T follicular helper cell (primary cell): ENCODE measurements at places on chromosomes 13 and 19.
A peak's percentile ranks its signal among the peaks of the same experiment; 100 is the strongest.

DNA sequence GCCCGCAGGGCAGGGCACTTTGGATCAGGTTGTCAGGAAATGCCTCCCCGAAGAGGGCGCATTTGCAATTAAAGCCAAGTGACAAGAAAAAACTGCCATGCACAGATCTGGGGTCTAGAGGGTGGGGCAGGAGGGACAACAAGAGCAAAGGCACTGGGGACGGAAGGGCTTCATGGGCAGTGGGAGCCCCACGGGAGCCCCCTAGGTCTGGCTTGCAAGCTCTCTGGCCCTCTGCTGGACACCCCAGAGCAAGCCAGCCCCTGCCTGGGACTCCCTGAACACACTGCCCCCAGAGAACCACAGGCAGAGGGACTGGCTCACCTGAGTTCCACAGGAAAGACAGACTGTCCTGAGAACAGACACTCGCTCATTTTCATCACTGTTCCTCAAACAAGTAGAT is 30.2 kb upstream of the C19orf12 start:
- no peak for DNase-seq

DNA sequence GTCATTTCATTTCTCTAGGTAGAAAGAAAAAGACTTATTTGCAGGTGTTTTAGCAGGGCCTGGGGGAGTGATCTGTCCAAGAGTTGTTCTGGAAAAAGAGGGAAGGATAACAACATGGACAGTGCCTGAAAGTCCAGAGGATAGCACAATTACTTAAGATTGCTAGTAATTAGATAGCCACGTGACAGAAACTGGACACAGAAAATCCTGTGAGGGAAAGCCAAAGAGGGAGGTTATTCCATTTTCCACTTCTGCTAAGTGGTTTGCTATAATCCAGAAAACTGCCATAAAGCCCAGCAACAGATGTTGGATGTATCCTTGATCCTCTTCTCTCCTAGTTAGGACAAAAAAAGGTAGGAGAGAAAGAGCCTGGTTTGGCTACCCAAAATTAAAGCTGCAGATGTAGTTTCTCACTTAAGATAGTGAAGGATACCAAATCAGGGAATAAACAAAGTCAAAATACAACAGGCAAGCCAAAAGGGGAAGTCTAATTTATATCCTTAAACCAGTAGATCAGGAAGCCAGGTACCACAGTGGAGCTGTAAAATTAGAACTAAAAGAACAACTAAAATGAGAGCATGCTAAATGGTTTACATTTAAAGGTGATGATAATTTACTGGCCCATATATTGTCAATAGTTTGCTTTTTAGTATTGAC is 140.2 kb downstream of the VWA8 start:
- DNase-seq, result no peak

- no peak for DNase-seq
Observed at GRCh38 chr19:8473648-8474476, 28.6 kb downstream of the PRAM1 start.

GRCh38 chr13:90352763-90353162 is 994.7 kb upstream of the MIR17HG start:
- DNase-seq, result no peak

- DNase-seq, result no peak
Observed at GRCh38 chr19:12695514-12695913, 917 bp downstream of the FBXW9 start.

GRCh38 chr13:114017028-114017630 is 43.3 kb upstream of the C13orf46 start:
- DNase-seq, result no peak

DNA sequence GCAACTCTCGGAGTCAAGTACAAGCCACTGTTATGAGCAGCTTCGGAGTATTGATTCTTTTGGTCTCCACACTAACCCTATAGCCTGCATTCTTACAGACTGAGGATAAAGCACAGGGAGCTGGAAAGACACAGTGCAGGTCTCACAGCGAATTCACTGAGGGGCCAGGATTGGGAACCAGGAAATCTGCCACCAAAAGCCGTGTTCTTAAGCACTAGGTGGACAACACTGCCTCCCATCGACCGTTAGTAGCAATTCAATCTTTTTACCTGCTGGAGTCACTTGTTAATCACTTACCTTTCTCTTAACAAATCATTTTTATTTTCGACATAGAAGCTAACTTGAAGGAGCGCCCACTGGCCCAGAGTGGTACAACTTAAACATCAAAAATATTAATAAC is 6.3 kb downstream of the PMIS2 start:
- DNase-seq, result no peak

GRCh38 chr19:805600-806550 is 8.6 kb downstream of the PTBP1 start:
- no peak for DNase-seq

DNA sequence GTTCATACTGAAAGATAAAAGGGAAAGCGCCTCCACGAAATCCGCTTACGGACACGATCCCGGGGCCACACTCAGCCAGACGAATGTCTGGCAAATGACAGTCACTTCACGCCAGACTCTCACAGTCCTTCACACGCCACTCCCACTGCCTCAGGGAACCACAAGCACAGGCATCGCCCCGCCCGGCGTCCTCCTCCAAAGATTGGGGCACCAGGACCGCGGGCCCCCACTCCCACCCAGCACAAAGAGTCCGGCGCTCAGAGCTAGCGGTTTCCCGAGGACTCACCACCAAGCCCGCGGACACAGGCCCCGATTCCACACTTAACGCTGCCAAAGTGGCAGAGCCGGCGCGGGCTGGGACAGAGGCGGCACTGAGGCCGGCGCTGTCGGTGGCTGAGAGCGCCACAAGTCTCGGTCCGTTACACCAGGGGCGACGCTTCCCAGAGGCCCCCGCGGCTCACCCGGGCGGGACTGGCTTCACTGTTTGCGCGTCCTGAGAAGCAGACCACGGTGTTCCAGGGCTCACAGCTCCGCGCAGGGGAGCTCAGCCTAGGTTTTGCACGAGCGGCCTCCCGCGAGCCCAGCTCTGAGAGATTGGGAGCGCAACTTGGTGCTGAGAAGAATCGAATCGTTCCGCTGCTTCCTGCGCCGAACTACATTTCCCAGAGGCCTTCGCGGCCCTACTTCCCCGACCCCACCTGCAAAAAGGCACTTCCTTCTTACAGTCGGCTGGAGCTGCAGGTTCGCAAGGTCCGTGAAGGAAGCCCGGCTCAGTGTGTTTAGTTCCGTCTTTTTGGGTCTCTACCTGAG is at the start of gene ZNF569:
TSS of gene ZNF569 (minus strand) at position 647 of the 810 bp plus-strand sequence. CDS start 22,523 bp downstream, outside the sequence.
- DNase-seq, result peak; percentile 87

DNA sequence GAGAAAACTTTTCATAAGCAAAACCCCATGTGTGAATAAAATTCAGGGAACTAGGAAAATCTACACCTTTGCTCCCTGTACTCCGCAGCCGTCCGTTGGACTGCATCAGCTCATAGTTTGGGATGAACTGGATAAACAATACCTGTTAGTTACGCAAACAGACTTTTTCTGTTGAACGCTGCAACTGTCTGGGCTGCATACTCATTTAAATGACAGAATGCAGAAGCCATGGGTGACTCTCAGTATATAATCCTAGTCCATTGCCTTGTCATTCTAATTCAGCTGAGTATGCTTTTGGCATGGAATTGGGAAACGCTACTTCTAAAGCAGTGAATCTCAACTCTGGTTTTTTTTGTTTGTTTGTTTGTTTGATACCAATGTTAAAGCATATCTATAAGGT is 151.6 kb downstream of the SLITRK1 start:
- no peak for DNase-seq

DNA sequence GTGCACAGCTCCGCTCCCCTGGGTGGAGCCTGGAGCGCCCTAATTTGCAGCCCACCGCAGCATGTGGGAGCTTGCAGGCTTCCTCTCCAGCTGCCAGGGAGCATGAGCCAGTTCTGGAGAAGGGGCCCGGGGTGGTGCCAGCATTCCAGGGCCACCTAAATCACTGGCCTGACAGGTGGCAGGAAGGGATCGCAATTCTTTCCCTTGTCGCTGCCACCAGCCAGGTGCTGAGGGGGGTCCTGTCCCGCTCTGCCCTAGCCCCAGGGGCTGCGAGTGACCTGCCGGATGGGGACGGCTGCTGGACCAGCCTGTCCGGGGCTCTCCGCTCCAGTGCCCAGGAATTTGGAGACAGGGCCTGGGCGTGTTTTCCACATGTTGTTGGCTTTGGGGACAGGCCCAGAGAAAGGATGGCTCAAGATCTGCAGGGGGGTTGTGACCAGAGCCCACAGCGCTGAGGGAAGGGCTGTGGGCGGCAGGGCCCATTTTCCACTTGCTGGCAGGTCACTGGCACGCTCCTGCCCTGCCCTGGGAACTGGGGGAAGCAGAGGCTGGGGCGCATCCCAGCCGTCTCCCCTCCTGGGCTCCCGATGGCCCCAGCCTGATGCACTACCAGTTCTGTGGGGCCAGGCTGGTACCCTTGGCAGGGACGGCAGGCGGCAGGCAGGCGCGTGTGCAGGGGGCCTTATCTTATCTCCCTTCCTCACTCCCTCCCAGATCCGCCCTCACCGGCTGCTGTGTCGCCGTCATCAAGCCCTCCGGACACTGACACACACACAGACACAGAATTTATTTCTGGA is 9.5 kb downstream of the NDUFA11 start:
- DNase-seq, result no peak

DNA sequence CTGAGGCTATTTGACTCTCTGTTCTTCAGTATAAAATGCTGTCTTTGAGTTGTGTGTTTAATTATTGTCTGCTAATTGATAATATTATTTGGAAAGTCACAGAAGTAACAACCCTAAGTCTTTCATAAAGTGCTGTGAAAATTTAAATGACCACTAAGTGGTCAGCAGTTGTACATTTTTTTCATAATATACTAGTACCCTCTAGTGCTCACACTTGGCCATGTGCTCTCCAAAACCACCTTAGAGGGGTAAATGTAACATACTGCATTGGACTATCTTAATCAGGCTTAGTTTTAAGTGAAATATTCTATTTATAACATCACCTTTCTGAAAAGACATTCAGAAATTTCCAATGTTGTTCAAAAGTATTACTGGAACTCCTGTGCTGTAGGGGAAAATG is 745.3 kb downstream of the GPC5 start:
- DNase-seq, result no peak

DNA sequence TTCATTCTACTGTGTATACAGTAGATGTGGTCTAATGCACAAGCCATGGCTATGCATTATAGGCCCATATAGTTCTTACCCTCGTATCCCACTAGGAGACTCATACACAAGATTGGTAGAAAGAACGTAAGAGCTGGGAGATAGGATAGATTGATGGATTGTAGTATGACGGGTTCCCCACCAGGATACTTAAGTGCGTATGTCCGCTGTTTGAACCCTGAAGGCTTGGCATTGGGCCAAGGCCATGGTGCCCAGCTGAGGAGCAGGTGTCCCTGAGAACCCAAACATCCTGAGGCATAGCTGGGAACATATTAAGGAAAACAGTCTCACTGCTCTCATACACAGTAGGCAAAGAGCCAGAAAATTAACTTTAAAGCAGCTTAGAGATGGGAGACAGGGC is 617.5 kb upstream of the KLF12 start:
- no peak for DNase-seq

DNA sequence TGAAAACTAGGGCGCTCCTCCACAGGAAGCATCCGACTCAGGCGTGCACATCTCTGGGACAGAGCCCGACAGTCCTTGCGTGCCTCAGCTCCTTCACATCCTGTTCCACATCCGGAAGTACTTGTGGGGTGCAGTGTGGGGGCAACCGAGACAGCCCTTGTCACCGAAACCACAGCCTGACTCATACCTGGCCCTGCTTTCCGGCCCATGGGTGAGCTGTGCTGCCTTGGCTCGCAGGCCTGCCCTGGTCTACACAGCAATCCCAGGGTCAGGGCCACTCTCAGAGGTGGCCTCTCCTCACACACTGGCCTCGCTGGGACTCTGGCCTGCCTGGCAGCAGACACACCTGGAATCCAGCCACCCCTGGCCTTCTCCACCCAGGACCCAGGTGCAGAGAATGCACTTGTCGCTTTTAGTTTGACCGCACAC is 100.4 kb downstream of the STK24 start:
- peak; percentile 77 for DNase-seq

DNA sequence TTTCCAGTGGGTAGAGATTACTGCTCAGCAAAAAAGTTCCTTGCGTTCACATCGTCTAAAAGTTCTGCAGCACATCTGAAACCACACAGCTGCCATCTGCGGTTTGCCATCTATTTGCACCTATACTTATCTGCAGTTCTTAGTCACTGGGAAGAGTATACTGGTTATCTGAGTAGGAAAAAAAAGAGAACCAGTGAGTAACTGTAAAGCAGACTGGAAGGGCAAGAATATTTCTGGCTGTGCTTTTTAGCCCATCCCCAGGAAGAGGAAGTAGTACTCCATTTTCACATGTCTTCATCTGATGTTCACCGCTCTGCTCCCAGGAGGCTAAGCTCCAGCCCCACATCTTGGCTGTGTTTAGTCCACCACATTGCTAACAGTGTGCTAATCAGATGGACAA is 35.6 kb downstream of the EFNB2 start:
- DNase-seq, result no peak

- no peak for DNase-seq
Observed at GRCh38 chr13:76733671-76734070, 152.5 kb downstream of the KCTD12 start.

DNA sequence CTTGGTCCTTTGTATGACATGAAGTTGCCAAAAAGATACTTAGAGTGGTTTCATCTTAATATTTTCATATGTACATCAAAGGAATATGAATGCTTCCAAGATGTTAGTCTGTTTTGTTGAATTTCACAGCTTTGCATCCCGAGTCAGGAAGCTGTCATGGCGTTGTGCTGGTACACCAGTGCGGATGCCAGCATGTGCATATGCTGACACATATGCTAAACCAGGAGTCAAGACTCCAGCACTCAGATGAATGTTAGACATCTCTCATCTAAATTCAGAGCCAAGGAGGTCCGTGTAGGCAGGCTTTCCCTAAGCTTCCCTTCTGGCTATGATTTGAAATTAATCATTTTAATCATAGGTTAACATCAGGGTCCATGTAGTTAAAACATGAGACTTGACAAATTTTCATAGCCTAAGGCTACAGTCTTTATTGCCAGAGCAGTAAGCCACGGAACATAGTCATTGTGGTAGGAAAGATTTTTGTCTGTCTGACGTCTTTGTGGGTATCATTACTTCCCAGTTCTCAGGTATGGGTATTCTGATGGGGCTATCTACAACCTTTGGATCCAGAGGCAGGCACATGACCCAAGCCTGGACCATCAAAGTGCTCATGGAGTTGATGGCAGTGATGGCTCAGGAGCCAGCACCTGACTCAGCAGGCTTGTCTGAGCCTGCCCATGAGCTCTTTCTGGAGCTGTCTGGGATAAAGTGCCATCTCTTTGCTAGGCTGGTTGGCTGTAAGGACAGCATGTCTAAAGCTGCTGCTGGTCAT is 246.1 kb downstream of the KCNRG start:
- DNase-seq, result no peak

DNA sequence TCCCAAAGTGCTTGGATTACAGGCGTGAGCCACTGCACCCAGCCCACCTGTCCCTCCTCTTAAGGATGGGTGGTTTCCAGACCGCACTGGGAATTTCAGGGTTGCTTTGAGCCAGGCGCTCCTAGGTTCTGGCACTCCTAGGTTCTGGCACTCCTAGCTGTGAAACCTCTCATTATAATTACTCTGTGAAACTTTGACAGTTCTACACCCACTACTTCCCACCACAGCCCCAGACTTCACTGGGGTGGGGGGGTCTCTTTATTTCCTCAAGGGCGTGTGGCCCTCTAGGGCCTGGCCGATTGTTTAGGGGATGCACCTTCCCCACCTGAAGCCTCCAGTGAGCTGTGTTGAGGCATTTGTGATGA is 2.3 kb upstream of the ADAMTS10 start:
- DNase-seq, result no peak
